ENCODE measurements at places on chromosomes 12 and 14.
A peak's percentile ranks its signal among the peaks of the same experiment; 100 is the strongest.

DNA sequence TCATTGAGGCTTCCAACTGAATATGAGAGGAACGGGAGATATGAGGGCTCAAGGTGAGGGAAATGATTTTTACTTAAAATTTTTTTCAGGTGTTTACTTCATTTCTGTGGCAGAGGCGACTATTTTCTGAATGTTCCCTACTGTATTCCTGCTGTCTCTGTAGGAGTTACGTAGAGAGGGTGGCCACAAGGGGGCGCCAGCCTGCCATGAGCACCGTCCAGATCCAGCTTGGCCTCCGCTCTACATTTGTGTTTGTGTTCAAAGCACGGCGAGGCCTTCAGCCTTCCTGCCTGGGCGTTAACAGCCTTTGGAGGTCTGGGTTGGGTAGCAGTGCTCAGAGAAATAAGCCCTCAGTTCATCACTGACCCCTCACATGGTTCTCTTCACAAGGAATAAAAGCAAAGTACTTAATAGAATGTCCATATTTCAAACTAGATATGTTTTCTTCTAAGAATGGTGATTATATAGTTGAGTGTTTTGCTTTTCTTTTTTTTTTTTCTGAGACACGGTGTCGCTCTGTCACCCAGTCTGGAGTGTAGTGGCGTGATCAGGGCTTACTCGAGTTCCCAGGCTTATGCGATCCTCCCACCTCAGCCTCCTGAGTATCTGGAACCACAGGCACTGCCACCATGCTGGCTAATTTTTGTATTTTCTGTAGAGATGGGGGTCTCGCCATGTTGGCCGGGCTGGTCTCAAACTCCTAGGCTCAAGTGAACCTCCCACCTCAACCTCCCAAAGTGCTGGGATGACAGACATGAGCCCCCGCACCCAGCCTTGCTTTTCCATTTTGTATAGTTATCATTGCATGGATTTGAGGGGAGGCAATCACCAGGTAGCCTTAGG, 22.3 kb downstream of the CKB start:
- DNase-seq: peak; percentile 75

DNA sequence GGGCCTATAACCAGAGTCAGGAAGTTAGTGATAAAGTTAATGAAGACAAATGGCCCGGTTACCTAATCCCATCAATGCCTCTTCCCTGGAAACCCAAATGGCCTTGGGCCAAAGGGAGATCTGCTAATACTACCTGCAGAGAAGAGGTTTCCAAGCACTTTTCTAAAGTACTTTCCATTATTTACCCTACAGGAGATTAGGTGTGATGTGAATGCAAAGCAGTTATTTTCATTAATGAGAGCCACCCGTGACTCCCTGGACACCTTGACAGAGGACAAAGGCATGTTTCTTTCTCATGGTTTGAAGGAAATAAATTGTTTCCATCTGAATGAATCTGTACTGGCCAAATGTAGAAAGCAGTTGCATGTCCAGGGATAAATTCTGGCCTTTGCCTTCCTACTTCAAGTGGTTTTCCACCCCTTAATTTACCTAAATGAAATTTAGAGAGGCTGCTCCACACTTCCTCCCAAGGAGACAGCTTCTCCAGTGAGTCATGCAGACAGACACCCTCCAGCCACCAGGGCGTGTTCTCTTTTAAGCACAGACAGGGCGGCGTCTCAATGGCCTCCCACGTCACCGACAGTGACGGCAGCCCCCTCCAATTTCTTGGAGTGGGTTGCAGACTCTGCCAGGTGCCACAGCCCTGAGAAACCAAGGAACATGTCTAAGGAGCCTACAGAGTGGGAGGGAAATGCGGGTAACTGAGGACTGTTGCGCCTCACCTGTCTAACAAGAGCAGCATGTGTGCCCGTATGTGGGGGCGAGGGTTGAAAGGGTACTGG, 43.9 kb upstream of the GNPNAT1 start:
- peak; percentile 64 for DNase-seq

GRCh38 chr12:2029851-2030250, 22.9 kb upstream of the CACNA1C start:
- no peak for DNase-seq

GRCh38 chr12:106984588-106985137, 2.3 kb downstream of the MTERF2 start:
- DNase-seq: no peak

- no peak for DNase-seq
Measured at GRCh38 chr12:68667291-68667690, 19.5 kb upstream of the NUP107 start.

DNA sequence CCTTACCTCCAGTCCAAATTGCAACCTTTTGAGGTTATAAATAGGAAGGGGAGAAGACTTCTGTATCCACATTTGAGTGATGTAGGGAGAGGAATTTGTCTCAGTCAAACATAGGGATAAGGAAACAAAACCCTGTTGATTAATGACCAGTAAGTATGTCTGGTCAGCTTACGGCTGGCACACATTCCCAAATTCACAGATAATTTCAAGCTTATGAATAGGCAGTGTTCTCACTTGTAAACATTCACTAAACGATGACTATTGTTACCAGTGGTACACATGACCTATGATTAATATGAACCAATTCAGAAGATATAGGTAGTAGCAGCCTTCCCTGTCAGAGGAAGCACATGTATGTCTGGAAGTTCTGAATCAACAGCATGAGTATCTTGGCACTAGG, 33.0 kb upstream of the SLC5A8 start:
- DNase-seq: no peak

GRCh38 chr14:22039938-22040780, 366.5 kb upstream of the OR4E1 start:
- DNase-seq: no peak

GRCh38 chr14:89848165-89848564, 106.4 kb downstream of the EFCAB11 start:
- peak; percentile 15 for DNase-seq

DNA sequence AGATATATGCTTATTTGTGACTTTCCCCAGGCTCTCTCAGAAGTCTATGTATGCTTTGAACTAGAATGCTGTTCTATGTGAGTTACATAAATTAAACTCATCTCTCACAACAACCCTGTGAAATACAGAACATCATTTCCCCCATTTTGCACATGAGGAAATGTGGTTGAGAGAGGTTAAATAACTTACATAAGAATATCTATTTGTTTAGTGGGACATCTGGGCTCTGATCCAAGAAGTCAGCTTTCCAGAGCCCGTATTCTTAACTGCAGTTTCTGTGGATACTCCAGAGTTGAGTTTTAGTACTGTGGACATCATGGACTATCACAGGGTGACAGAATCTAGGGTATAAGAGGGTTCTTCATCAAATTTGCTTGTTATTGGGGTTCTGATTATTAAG, 242.5 kb upstream of the ARHGAP5 start:
- peak; percentile 16 for DNase-seq

DNA sequence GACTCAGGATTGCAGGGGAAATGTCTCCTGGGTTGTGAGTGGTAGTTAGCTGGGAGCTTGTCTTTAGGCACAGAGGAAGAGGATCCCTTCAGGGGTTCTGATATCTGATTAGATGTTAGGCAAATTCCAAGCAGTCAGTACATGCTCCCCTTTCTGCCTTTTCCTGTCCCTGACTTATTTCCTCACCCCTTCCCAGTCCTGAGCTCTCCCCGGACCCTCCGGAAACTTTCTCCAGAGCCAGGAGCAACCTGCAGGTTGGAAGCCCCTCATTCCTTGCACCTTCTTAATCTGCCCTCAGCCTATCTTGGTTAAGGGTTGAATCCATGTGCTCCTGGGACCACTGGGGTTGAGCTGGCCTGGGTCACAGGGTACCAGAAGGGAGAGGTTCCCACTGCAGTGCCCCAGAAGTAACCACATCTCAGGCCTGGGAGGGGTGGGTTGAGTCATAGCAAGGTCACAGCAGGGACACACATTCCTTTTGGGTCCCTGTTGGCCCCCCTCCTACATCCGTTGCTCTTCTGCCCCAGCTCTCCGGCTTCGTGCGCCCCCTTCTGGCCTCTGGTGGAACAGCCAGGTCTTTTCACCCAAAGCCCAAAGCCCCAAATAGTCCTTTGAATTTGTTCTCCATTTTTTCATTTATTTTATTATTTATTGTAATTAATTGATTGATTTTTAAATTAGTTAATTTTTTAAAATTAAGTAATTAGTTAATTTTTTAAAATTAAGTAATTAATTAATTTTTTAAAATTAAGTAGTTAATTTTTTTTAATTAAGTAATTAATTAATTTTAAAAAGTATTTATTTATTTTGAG, 1.8 kb downstream of the IGFBP6 start:
- peak; percentile 99 for DNase-seq

GRCh38 chr14:99684410-99684934, 374 bp downstream of the CYP46A1 start:
- DNase-seq: no peak

- DNase-seq: no peak
Measured at GRCh38 chr12:113221997-113222729, 899 bp downstream of the TPCN1 start.

DNA sequence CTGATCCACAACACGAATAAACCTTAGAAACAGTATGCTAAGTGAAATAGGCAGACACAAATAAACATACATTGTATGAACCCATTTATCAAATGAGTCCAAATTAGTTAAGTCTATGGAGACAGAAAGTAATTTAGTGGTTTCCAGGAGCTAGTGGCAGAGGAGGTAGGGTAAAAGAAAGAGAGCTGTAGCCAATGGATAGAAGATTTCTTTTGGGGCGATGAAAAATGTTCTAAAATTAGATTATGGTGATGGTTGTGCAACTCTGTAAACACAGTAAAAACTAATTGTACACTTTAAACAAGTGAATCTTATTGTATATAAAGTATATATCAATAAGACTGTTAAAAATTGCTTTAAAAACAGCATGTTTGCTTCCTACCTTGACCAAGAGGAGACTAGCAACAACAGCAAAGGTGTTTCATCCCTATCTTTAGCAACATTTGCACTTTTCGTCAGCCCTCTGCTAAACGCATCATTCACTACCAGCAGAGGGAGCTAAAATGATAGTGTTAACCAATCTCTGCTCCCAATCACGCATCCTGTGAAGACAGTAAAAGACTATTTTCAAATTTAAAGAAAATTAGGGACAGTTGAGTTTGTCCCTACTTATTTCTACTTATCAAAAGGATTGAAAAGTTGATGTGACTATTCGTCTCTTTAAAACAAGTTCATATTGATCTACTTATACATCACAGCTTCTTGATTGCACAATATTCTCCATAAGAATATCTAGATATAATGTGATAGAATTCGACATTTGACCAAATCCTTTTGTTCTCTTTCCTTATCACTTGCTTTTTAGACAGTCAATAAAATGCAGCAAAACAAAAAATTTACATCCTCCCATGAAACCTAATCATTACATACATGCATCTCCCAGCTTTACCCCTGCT, 24.0 kb upstream of the LGR5 start:
- peak; percentile 53 for DNase-seq

DNA sequence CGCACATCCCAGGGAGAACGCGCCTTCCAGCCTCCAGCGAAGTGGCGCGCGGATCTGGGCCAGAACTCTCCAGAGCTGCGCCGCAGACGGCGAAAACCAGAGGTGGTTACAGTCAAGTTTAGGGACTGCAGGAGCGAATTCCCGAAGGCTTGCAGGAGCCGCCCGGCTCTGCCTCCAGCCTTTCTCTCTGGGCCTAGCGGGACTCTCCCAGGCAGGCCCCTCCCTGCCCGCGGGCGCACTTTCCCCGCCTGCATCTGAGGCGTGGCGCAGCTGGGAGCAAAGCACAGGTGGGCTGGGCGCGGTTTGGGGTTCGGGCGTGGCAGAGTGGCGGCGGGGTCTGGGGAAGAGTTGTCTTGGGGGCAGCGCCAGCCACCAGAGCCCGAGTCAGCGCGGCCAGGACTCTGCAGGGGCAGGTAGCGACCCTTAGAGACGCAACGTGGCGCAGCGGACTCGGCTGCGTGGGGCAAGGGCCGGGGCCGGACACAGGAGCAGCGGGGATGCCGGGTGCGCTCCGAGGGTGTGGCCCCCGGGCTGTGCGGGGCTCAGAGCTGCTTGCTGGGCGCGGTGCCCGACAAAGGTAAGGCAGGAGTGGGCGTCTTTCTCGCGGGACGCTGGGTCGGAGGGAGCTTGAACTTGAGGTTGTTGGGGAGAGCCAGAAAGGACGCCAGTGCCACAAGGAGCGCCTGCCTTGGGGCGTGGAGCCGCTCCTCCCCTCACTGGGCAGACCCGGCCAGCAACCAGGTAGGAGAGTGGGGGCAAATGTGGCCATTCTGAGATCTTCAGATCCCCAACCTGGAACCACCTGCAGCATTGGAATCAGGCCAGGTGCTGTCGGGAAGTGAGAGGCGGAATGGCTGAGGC, 1126.0 kb downstream of the AACS start:
- no peak for DNase-seq

DNA sequence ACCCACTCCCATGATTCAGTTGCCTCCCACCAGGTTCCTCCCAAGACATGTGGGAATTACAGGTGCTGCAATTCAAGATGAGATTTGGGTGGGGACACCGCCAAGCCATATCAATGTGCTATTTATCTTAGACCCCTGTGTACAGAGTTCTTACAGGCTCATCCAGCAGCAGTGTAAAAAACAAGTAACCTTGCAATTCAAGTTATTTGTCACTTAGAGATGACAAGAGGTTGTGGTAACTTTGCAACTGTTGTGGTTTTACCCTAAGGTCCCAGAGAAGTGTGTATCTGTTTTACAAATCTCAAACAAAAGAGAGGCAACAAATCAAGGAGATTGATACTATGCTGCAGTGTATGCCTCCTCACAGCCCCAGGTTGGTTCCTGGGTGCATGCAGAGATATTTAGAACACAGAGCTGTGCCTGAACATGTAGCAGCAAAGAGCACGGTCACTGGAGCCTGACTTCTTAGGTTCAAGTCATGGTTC, 11.5 kb upstream of the HELB start:
- no peak for DNase-seq

GRCh38 chr12:95266254-95266653, 48.6 kb downstream of the VEZT start:
- no peak for DNase-seq

- DNase-seq: no peak
Measured at GRCh38 chr14:101736585-101736984, 24.9 kb upstream of the PPP2R5C start.

DNA sequence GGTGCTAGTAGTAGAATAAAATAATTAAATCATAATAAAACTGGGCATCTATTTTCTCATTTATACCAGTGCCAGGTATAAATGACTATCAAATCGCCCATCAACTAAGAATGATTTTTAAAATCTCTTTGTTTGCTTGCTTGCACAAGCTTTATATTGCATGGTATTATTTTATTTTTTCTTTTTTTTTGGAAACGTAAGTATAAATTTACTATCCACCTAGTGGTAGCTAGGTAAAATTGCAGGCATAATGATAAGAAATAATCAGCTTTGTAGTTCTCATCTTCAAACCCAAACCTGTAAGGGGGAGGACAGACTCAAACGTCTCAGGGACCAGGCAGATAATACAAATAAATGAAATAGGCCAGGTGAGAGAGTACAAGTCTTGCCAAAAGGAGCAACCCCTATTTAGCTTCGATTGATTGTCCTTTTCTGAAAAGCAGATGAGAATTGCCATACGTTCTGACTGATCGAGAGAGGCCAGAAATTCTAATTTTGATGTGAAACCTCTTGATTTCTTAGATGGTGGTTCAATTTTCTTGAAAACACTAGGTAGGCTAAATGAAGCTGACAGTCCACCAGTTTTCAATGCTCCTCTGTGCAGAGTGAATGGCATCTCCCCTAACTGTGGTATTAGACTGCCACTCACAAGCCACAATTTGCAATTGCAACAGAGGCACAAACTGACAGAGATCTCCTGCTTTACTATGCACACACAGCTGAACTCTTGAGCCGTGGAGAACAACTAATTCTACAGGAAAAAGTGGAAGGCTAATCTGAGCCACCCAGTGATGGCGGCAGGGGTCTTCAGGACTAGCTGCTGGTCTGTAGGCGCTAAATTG, 189.3 kb downstream of the DACT1 start:
- DNase-seq: no peak

GRCh38 chr12:89672589-89672979, 36.1 kb downstream of the ATP2B1 start:
- no peak for DNase-seq
